ENCODE measurements at places on chromosomes 4 and X.

- no peak for DNase-seq
These were observed 24.9 kb upstream of the RNF150 start for GRCh38 chr4:141158219-141158618.

DNA sequence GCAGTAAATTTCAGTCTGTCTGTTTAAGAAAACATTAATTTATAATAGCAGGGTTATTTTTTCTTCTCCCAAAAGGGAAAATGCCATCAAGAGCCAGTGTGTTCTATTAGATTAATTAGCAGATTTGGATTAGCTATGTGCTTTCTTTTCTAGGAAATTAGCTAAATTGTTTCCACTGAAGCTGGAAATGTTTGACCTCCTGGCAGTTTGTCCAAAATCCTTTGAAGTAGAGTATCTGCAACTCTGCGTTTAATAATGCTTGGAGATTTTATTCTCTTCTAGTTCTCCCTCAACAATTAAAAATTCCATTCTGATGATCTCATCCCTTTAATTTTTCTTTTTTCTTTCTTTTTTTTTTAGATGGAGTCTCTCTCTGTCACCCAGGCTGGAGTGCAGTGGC, 27.1 kb upstream of the HOPX start:
- DNase-seq = peak; percentile 29

GRCh38 chr4:100738196-100739165, 220.7 kb upstream of the EMCN start:
- no peak for DNase-seq

GRCh38 chr4:20358110-20358509, 106.4 kb downstream of the SLIT2 start:
- DNase-seq = no peak

DNA sequence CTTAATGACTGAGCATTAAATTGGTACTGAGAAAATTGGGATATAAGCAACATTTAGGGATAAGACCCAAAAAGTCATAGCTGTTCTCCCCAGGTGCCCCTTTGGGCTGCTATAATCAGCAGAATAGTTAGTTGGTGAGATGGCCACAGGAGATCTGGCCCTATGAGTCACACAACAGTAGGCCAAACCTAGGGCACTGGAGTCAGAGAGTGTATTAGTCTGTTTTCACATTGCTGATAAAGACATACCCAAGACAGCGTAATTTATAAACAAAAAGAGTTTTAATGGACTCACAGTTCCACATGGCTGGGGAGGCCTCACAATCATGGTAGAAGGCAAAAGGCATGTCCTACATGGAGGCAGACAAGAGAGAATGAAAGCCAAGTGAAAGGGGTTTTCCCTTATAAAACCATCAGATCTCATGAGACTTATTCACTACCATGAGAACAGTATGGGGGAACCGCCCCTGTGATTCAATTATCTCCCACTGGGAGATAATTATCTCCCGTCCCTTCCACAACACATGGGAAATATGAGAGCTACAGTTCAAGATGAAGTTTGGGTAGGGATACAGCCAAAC, 338.3 kb upstream of the NR3C2 start:
- no peak for DNase-seq

GRCh38 chr4:119570401-119570800, 58.2 kb downstream of the PDE5A start:
- DNase-seq = no peak

DNA sequence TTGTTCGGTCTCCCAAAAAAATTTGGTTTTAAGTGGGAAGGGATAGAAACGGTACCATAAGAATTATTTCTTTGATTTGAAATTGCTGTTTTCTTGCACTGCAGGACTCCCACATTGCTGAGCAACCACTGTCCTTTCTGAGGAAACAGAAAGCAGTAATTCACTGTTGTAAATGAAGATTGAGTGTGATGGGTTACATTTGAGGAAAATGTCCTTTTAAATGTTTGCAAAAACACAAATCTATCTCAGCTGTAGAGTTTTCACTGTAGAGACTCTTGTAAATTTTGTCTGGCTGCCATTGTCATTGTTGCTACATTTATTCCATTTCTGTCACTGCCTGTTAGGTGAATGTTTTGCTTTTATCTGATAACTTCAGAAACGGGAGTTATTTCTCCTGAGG, 105.2 kb downstream of the FRAS1 start:
- DNase-seq = no peak

DNA sequence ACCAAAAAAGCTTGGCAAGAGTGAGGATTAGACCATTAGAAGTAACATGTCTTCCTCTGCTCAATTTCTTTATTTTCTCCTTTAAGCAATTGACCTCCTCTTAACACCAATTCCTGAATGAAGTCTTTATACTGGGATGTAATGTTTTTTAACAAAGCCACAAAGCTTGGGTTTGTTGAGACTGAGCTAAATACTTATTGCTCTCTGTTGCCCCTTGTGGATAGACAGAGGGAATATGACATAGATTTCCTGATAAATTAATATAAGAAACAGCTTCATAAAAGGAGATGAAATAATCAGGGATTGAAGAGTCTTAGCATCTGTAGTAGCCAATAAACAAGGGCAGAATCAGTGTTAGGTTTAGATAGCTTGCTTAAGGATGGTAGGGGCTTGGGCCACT, 57.6 kb downstream of the CCDC160 start:
- DNase-seq = no peak

GRCh38 chr4:74768857-74769525, 25.3 kb downstream of the BTC start:
- DNase-seq = no peak

Measured in right renal cortex interstitium (tissue), 3 donors.